Activated CD4-positive, alpha-beta memory T cell treated with anti-CD3 and anti-CD28 coated beads for 36 hours (primary cell): ENCODE measurements at places on chromosomes 4 and X. TPM values are rescaled to one million over a fixed set of nuclear protein-coding genes. Genes with fewer than 3 reads are reported as not detected.

Gene CCSER1
- total RNA-seq = 0.17 TPM

Gene COX7B2
- not detected for total RNA-seq

Gene GAGE12E
- total RNA-seq = not detected

Gene ACE2
- total RNA-seq = not detected

Gene ZNF81
- total RNA-seq = 6.0 TPM

Gene C1QTNF7
- total RNA-seq = not detected

Gene PDZD4
- total RNA-seq = 5.7 TPM

Gene LIAS
- 23.2 TPM for total RNA-seq

DNA sequence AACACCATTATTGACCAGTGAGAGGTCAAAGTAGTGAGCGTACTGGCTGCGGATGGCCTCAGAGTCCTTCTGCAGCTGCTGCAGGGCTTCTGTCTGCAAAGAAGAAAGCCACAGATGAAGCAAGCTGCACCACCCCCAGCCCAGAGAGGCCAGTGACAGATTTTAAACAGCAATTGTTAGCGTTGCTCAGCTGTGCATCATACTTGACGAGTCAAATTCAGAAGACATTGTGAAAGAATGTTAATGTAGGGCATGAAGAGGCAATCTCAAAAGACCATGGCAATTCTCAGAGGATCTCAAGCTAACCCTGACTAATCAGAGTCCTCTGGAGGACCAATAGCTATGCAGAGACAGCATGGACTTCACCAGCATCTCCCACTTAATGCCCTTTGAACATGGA, 16.6 kb downstream of the DKC1 start:
- DNase-seq = no peak

DNA sequence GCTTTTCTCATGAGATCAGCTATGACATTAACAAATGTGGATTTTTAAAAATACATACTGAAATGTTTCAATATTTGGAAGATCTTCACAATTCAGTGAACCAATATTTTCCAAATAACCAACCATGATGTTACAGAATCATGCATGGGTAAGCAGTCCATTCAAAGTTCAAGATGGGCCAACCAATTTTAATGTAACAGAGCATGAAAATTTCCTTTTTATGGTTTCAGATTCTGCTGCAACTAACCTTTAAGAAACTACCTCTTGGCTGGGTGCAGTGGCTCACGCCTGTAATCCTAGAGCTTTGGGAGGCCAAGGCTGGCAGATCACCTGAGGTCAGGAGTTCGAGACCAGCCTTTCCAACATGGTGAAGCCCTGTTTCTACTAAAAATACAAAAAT, 107.7 kb downstream of the RBM47 start:
- no peak for DNase-seq

GRCh38 chr4:81397635-81398034, 74.1 kb downstream of the RASGEF1B start:
- no peak for DNase-seq

- no peak for DNase-seq
Measured at GRCh38 chrX:30248854-30249253, 1.9 kb downstream of the MAGEB1 start.

DNA sequence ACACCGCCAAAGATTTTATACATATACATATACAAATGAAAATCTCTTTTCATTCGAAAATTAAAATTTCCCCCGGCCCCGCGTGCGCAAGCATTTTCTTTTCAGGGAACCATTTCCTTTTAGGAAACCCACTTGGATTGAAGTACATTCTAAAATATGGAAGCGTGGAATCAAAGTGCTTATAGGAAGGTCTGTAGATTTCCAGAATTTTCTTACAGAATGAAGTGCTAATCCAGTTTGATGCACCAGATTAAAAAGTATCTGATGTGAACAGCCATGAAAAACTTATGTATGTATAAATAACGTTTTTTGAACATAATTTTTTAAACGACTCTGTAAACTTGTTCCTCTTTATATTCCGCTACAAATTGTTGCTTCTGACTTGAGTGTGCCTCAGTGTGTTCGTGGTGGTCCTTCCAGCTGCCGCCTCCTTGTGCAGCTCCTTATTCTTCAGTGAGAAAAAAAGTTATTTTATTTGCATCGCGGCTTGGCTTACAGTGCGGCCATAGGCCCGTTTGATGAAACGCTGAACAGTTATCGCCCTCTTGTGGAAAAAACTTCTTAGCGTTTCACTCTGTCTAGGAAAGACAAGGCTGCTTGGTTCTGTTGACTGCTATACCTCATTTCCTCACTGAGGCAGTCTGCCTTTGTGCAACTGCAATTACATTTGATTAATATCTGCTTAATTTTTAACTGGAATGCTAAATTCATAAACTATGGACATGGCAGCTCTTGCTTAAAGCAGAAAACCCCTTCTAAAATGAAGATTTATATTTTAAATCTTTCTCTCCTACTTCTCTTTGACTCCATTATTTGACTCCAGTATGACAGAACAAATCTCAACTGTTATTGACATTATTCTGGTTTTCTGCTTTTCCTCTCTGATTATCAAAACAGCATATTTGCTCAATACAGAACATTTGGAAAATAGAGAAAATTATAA, 4.7 kb upstream of the NKX6-1 start:
- no peak for DNase-seq

- peak; percentile 17 for DNase-seq
Measured at GRCh38 chrX:155094468-155095061, 23.3 kb downstream of the BRCC3 start.

GRCh38 chrX:118745570-118745969, 18.2 kb downstream of the IL13RA1 start:
- DNase-seq = no peak

- DNase-seq = peak; percentile 40
Measured at GRCh38 chrX:134990801-134991481, at the start of gene SMIM10. Gene SMIM10, plus strand, starts transcription at chrX:134990991. Its CDS starts 105 bp downstream, at chrX:134991096.

GRCh38 chrX:68273887-68274286, 159.4 kb downstream of the OPHN1 start:
- DNase-seq = no peak

DNA sequence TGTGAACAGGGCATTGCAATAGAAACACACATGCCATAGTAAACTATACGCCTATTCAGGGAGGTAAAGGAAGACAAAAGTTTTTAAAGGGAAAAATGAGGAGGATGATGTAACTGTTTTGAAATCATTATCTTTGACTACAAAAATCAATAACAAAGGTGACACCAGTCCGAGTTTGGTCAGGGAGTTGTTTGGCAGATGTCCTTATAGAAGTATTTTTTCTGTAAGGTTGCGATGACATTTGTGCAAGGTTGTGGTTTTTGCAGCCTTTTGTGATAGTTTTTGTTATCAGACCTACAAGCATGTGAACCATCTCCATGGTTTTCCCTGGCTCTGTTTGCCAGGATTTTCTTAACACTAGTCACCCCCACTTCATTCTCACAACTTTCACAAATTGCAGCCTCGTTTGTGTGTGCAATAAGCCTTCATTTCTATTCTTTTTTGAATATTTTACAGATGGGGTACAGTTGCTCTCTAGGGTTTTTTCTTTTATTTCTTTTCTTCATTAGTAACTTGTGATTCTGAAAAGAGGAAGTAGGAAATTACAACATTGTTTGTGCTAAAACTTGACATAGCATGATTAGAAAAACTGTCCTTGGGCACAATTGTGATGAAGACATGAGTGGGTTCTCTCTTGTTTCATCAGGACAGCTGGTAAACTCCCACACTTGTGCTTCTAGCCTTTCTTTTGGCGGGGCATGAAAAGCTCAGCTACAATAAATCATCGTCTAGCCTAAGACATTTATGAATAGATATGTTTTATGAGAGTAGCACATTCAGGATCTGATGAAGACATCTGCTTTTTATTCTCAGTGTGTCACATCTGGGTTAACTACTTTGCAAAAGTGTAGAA, 60.2 kb upstream of the PNPLA4 start:
- no peak for DNase-seq

DNA sequence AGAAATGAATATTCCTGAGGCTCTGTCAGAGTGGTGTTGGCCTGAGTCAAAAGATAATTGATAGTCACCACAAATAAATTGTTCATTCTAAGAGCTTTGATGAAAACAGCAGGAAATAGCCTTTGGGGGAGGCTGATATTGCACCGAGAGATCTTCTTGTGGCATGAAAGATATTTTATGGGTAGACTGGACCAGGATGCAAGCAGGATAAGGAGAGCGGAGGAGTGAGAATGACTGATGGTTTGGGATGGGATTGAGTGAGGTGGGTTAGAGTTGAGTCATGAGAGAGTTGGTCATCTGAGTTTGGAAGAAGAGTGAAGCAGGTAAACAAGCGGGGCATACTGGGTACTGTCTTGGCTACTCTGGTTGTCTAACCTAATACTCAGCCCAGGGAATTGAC, 88.7 kb downstream of the REPS2 start:
- no peak for DNase-seq

DNA sequence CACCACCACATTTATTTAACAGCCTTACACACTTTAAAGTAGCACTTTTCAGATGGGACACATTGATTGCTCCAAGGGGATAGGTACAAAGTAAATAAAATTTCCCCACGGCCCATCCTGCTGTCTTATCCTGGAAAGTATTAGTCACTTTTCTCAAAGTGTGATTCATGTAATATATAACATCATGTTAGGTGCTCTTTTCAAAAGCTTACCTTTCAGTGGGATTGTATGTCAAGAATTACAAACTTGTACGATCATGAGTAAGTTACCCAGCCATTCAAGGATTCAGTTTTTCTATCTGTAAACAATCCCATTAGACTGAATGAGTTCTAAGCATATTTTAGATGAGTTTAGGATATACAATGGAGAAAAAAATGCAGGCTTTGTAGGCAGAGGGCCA, 876.6 kb upstream of the GRID2 start:
- DNase-seq = no peak

- DNase-seq = no peak
Measured at GRCh38 chr4:143564472-143564871, 51.0 kb downstream of the SMARCA5 start.

DNA sequence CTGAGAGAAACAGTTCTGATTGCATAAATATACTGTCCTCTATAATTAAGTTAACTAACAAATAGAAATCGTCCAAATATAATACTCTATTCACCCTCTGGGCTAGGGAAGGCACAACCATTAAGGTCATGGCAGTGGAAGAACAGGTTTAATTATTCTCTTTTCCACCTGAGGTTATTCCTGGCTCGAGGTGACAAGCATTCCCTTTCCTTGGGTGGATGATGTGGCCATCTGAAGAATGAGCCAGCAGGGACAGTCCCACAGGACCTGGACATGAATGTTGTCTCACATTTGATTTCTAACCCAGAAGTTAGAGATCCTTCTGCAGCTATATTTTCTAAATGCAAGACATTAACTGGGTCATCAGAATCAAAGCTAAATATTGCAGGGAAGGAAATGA, 5.5 kb downstream of the IBSP start:
- no peak for DNase-seq

- DNase-seq = no peak
Measured at GRCh38 chrX:47278691-47279090, 45.9 kb downstream of the USP11 start.

DNA sequence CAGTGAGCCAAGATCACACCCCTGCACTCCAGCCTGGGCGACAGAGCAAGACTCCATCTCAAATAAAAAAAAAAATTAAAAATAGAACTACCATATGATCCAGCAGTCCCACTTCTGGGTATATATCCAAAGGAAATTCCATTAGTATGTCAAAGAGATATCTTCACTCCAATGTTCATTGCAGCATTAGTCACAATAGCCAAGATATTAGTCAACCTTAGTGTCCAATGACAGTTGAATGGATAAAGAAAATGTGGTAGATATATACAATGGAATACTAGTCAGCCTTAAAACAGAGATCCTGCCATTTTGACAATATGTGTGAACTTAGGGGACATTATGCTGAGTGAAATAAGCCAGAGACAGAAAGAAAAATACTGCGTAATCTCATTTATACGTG, 49.4 kb downstream of the C4orf46 start:
- no peak for DNase-seq

DNA sequence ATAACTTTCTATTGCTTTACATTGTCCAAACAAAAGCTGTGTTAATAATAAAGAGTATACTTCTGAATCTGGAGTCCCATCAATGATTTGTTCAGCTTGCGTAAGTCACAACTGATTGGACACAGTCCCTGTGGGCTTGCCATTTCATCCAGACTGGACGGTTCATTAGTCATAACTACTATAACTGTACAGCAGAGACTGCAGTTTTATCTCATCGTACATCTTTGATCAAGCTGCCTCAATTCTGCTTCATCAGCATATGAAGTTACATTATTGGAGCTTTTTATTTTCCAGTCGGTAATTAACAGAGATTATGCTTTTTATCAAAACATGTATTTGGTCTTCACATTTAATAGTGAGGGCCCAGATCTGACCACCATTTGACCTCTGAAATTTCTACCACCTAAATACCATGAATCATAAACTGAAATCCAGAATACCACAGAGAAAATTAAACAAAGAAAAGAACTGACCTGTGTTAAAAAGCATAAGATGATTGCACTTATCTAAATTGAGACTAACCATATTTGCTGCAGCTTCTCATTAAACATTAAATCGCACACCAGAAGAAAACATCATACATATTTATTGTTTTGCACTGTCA, 12.5 kb upstream of the MAB21L2 start:
- DNase-seq = no peak

- DNase-seq = no peak
Measured at GRCh38 chrX:139094671-139095592, 383.4 kb upstream of the FGF13 start.

- DNase-seq = no peak
Measured at GRCh38 chr4:61212788-61213187, 12.7 kb downstream of the ADGRL3 start.

- DNase-seq = no peak
Measured at GRCh38 chr4:118931786-118932185, 43.1 kb downstream of the SYNPO2 start.

GRCh38 chr4:187010052-187010451, 286.4 kb upstream of the FAT1 start:
- no peak for DNase-seq

DNA sequence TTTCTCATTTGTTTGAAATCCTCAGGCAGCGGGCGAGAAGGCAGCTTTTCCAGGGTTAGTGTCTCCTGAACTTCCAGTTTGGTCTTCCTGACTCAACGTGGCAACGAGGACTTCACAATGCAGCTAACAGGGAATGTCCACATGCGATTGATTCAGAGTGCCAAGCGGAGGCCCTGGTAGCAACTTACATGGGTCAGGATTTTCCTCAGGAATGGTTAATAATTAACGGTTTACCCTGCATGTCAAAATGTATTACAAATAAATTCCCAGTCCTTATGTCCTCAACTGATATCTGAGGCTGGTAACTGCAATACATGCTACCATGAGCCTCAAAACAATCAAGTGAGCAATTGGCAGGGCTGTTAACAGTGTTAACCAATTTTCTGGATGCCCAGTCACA, 67.2 kb downstream of the MAP3K15 start:
- DNase-seq = no peak
